ENCODE measurements at places on chromosomes 13 and 19.

DNA sequence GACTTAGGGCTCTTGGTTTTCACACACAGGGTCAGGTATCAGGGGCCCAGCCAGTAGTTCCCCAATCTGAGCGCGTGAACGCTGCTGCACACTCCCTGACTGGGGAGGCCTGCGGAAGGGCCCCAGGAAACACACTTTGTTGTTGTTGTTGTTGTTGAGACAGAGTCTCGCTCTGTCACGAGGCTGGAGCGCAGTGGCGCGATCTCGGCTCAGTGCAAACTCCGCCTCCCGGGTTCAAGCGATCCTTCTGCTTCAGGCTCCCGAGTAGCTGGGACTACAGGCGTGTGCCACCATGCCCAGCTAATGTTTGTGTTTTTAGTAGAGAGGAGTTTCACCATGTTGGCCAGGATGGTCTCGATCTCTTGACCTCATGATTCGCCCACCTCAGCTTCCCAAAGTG, 190.4 kb upstream of the GPR12 start:
- no peak for DNase-seq

DNA sequence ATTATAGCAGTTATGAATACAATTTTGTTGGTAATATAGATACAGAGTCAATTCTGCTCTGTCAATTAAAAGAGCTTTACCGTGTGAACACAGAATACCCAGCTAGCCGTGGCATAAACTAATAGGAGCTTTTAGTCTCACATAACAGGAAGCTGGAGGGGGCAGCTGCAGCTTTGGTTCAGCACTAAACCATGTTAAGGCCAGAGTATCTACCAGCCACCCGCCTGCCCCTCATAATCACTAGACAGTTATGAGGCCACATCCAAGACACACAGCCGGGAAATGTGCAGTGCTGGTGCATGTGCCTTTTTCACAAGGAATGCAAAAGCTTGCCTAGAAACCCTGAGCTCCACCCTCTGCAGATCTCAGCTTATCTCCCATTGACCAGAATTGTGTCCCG, 62.3 kb downstream of the SGCG start:
- no peak for DNase-seq

DNA sequence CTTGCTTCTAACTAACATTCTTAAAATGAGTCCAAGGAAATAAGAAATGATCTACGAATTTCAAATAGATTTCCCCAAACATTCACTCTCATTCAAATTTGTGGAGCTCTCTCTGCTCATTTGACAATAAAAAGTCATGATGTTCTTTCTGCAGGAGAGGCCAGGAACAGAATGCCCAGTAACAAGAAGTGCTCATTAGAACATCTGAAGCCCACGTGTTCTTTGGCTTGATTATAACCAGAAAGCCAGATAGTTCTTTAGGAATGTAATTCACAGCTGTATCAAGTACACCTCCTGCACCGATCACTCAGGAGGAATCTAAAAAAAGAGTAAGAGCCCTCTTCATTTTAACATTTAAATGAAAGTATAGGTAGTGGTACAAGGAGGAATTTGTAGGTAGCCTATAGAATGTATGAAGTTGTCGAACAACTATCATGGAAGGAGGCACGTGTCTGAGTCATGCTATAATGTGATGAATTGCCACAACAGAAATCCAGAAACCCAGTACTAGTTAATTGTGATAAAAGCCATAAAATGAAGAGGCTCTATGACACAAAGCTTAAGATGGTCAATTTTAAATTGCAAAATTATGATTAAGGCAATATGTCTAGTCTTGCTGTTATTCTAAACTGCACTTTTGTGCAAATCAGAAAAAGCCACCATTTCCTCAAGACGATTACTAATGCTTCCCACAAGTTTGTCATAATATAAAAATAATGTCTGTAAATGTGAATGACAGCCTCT, 12.8 kb downstream of the MEDAG start:
- no peak for DNase-seq

- no peak for DNase-seq
Observed at GRCh38 chr19:13033244-13033643, 38.0 kb downstream of the NFIX start.

- DNase-seq: no peak
Observed at GRCh38 chr13:98443329-98443728, 133.6 kb downstream of the STK24 start.
